Activated effector memory CD4-positive, alpha-beta T cell treated with Interleukin-2 at 50 U/mL for 16 hours (primary cell): ENCODE measurements at places on chromosomes 11 and 22.

- no peak for DNase-seq
Measured at GRCh38 chr11:68146704-68147474, 25.7 kb upstream of the CHKA start.

DNA sequence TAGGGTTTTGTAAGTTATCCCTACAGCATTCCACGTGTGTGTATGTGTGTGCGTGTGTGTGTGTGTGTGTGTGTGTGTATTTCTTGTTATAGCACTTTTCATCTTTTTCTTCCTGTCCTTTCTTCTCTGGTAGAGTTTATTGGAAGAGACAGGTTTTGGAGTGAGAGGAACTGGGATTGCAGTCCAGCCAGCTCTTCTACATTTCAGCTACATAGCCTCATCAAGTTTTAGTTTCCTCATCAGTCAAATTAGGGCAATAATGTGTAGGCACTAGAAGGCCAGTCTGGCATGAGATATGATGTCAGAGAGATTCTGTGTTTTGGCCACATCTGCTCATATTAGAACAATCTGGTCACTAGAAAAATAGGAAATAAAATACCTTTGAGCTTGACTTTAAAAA is 1283.5 kb upstream of the TENM4 start:
- no peak for DNase-seq

- DNase-seq = no peak
Measured at GRCh38 chr22:46958191-46958590, 195.7 kb downstream of the TBC1D22A start.

DNA sequence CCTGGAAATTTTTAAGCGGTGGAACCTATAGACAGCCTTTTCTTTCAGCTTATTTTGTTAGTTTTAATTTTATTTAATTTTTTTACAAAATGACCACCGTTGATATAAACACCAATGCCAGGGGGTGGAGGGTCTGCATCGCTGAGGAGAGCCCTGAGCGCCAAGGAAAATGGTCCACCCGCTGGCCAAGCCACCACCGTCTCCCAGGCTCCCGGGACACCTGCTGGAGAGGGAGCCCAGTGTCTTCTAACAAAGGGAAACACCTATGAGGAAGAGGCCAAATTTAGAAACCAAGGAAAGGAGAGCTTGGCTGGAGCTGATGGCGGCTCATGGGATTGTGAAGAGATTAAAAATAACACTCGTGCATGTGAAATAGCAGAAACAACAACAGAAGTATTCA is 288 bp upstream of the KRTAP5-8 start:
- no peak for DNase-seq

DNA sequence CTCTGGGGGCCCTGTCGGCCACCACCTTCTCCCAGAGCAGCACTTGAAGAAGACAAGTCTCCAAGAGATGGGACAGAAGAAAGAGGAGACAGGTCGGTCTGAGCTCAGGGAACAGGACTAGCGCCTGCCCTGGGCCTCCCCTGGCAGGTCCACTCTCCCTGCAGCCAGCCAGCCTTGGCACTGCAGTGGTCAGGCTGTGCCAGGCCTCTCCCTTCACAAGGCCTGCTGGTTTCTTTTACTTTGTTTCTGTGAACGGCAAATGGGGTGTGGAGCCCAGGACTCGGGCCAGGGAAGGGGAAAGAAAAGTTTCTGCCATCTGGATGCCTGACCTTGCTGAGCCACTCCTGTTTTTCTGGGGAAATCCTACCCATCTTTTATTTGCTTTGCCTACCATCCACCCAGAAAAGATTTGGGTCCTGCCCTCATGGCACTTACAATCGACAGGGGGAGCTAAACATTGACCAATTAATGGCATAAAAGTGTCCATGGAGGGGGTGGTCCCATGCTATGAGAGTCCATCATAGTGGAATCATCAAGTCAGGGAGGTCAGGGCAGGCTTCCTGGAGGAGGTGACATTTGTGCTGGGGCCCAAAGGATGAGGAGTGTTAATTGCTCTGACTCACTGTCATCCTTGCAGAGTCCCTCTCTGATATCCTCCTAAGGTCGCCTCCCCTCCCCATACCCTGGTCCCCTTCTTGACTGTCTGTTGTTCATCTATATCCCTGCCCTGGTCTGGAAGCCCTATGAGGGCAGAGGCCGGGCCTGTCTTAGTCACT is 65.2 kb downstream of the NFAM1 start:
- DNase-seq = no peak

DNA sequence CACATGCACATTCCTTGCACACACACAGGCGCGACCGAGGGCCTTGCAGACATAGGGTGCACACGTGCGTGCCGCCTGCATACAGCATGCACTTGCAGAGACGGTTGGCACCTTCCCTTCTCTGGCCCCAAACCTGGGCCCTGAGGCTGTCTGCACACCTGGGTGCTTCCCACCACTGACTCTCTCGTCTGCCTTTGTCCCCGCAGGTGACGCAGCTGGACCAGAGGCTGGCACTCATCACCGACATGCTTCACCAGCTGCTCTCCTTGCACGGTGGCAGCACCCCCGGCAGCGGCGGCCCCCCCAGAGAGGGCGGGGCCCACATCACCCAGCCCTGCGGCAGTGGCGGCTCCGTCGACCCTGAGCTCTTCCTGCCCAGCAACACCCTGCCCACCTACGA is 38.0 kb downstream of the CDKN1C start:
- no peak for DNase-seq

GRCh38 chr11:134815404-134815803 is 403.4 kb upstream of the B3GAT1 start:
- no peak for DNase-seq

- no peak for DNase-seq
Measured at GRCh38 chr11:73143126-73143838, 1.2 kb upstream of the FCHSD2 start.

- no peak for DNase-seq
Measured at GRCh38 chr11:68358416-68358815, 46.0 kb downstream of the LRP5 start.

- no peak for DNase-seq
Measured at GRCh38 chr22:49212002-49212401, 615.7 kb downstream of the BRD1 start.
